ENCODE measurements at places on chromosomes 4 and X.

GRCh38 chr4:74357965-74358364, 7.0 kb upstream of the EREG start:
- no peak for DNase-seq

- peak; percentile 7 for DNase-seq
Measured at GRCh38 chr4:52982255-52982945, 120.3 kb downstream of the RASL11B start.

DNA sequence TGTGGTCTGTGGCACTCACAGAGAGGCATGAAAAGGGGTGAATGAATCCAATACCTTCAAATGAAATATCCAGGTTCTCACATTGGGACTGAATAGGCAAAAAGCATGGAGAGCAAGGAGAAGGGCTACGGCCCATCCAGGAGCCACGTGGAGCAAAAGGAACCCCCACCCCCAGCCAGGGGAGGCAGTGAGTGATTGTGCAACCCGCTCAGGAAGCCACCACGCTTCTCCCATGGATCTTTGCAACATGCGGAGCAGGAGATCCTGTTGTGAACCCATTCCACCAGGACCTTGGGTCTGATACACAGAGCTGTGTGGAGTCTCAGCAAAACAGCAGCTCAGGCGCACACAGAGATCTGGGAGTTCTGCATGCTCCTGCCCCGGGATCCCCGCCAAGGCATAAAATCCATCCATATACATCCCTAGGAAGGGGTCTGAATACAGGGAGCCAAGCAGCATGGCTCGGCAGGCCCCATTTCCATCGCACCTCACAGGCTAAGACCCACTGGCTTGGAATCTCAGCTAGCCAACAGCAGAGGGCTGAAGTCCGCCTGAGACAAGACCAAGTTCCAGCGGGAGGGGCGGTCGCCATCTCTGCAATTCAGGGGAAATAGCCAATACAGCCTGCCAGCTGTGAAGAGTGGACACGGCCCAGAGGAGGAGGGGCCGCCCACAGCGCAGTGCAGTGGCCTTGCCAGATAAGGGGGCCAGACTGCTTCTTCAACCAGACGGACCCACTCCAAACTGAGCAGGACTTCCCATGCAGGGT, 80.2 kb downstream of the FGF16 start:
- DNase-seq: no peak

- no peak for DNase-seq
Measured at GRCh38 chrX:83022020-83022419, 486.1 kb upstream of the POU3F4 start.

DNA sequence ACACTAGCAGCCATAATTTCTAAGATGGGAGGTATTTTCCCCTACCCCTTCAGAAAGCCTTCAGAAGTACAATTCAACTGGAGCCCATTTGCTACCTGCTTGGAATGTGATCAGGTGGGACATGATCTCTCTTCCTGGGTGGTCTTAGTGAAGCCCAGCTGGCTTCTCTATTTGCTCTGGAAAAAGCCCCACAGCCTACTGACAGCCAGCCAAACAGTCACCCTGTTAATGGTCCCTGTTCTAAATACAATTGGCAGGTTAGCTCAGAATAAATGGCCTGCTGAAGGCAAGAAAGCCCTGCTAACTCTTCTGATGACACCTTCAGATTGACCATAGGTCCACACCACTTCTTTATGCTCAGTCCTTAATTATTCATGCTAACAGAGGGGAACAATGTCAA, 39.9 kb downstream of the HS6ST2 start:
- no peak for DNase-seq

DNA sequence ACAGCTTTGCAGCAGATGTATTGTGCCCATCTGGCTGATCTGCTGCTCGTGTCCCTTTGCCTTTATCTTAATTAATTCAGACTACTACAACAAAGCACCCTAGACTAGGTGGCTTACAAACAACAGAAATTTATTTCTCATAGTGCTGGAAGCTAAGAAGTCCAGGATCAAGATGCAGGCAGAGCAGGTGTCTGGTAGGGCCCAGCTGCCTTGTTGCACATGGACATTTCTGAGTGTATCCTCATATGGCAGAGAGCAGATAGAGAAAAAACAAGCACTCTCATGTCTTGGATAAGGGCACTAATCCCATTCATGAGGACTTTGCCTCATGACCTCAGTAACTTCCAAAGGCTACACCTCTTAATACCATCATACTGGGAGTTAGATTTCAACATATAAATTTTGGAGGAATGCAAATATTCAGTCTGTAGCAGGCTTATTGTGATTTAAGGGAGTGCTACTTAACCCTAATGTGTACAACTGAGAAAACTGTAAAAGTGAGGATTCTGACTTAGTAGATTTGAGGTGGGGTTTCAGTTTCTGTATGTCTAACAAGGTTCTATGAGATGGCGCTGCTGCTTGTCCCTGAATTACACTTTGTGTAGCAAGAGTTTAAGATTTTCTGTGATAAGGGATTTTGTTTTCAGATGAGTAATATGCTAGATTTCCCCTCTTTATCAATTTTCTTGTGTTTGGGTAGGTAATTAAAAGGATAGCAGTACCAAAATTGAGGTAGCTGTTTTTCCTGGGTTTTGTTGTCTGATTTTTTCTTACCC, 473.2 kb upstream of the TECRL start:
- peak; percentile 48 for DNase-seq

DNA sequence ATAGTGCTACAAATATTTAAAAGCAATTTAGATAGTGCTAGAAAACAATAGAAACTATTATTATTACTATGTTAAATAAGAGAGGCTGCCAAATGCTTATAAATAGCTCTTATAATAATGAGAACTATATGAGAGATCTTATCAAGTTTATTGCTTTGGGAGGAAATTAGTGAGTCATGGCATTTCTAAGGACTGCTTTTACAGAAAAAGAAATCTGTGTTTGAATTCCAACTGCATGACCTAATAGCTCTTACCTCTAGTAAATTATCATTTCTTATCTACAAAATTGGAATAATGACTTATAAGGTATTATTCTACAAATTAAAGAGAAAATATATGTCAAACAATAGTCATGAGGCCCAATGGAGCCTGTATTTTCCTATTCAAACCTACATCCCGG, 177.2 kb downstream of the GABRG1 start:
- no peak for DNase-seq

Measured in activated CD4-positive, alpha-beta T cell treated with anti-CD3 and anti-CD28 coated beads, Interleukin-2, amount 50 U/mL, for 16 hours (primary cell).